ENCODE measurements at places on chromosomes 3 and 15.

DNA sequence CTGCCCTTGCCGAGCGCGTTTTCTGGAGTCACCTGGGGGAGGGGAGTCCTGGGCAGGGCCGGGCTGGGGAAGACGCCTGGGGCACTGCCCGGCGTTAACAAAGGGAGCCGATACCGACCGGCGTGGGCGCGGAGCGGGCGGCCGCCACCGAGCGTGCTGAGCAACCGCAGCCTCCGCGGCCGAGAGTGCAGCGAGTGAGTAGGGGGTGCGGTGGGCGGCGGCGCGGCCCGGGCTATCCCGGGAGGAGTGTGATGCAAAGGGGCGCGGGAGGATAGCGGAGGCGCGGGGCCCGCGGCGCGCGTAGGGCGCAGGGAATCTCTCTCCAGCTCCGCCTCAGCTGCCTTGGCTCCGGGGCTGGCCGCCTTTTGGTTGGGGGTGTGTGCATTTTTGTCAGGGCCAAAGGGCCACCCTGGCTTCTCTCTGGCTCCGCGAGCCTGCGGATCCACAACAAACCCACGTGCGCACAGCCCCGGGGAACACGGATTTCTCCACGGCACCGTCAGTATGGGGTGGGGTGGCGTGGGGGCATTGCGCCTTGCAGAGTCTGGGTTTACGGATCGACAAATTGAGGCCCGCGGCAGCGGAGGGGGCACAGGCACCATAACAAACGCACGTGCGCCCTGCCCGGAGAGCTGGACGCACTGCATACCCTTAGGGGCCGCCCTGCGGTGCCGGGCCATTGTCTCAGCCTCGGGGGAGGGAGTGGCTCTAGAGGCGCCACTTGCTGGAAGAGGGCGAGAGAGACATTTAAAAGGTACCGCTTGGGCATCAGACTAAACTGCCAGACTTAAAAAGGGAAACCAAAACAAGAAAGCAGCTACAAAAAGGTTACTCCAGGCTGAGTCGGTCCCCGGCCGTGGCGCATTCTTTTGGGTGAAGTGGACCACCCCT lies 560 bp downstream of the ST6GAL1 start:
- DNase-seq: peak; percentile 80

- DNase-seq: no peak
Measured at GRCh38 chr15:69117431-69117871, 43.0 kb upstream of the GLCE start.

GRCh38 chr15:70055601-70056051 lies 42.1 kb downstream of the TLE3 start:
- DNase-seq: no peak

DNA sequence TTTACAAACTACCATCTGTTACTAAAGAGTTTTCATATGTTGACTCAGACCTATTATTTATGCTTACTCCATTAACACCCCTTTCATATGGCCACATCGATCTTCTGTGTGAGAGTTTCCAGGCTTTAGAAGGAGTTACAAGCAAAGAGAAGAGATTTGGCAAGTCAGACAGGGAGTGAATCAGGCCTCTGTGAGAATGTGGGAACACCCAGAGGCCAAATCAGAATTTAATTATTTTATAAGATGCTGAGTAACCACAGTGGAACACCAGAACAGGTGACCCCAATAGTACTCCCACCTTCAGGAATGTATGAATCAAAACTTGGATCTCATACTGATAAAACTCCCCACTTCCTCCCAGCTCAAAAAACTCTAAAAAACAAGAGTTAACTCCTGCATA lies 42.0 kb downstream of the IFT57 start:
- no peak for DNase-seq

DNA sequence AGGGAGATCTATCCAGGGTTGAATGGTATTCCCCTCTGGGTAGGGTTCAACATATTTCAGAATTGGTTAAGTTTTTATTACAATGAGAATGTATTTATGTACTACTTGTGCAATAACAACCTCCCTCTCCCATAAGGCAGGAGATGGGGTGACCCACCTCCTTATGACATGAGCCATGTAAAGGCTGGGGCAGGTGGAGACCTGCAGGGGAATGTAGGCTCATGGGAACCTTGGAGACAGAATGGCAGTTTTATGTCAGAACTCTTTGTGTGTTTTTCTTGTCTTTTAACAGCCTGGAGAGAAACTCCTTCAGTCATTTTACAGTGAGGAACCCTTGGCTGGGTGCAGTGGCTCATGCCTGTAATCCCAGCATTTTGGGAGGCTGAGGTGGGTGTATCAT lies 24.6 kb upstream of the INSYN1 start:
- DNase-seq: no peak

DNA sequence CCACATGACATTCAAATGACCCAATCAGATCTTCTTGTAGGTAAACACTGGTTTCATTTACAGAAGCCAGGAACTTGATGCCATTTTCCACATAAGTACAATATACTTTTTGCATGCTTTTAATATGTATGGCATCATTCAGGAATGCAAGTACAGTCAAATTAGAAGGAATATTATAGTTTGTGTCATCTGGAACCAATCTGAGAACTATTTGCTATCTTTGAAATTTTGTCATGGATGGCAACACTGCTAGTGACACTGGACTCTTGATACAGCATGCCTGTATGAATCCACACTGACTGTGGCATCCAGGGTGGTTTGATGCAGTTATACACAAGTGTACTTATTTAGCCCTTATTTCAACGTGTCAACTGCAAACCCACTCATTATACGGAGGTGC lies 141.6 kb downstream of the EBLN2 start:
- DNase-seq: no peak

DNA sequence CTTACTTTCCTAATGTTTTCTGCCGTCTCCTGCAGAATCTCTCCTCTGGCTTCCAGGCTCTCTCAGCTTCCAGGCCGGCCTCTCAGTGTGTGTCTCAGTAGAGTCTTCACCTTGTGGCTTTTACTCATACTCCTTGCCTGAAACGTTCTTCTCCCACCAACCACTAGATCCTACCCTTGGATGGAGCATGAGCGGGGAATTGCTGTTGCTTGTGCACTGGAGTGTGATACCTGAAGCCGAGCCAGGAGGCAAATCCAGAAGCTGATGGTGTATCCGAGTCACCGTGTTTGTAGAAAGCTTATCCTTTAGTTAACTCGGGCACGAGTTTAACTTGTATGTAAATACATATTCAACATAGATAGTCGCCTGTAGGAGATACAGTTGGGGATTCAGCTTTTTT lies 285.0 kb upstream of the C2CD4B start:
- no peak for DNase-seq

- no peak for DNase-seq
Measured at GRCh38 chr15:43529141-43529540, 11.7 kb downstream of the MAP1A start.

DNA sequence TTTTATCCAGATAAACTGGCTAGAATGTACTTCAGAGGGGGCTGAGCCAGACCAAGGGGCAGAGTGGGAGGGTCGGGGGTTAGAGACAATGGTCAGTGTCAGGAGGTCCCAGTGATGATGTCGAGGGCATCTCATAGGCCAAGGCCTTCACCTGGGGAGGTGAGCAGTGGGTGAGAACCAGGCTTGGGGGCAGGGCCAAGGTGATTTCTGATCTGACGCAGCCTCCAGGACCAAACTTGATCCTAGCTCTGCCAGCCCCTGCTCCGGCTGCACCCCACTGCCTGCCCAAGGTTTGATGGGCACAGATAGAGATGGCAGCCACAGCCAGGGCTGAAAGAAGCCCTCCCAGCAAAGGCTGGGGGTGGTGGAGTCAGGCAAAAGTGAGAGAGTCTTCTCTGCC lies 14.9 kb downstream of the XYLB start:
- no peak for DNase-seq

DNA sequence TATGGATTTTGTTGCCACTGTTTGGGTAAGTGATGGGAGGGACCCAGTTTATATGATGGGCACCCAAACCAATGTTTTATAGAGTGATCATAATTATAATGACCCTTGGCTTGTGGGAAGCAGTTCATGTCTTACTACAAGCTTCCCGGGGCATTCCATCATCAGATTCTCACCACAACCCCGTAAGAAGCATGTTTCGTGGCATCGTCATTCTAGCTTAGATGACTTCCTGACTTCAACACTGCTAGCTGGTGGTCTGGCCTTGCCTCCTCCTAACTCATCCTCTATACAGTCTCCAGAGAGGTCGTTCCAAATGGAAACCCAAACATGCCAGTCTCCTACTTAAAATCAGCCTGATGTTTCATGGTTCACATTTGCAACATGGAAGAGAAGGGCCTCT lies 226.9 kb downstream of the ADAMTS9 start:
- DNase-seq: no peak

DNA sequence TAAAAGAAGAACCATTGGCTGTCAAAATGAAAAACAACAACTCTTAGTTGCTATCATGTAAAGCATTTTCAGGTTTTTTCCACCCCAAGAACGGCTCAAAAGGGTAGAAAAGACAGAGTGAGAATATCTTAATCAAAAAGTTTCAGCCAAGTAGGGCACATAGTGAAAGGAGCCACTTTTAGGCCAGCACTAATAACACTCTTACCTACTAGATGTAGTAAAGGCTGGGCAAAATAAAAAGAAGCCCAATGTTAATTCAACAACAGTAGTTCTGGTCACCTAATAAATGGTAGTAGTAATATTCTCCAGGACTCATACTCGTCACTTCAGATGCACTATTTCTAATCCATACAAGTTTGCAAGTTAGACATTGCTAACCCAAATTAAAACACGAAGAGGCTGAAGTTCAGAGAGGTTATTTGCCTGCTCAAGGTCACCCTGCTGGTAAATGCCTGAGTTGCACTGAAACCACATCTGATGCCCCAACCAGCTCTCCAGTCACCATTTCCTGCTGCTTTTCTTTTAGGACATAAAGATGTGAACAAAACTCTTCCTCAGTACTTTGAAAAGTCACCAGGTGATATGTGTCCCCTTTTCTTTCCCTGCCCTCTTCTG lies 7.5 kb downstream of the GOLIM4 start:
- peak; percentile 60 for DNase-seq

- no peak for DNase-seq
Measured at GRCh38 chr3:13825311-13825579, 54.6 kb downstream of the WNT7A start.

DNA sequence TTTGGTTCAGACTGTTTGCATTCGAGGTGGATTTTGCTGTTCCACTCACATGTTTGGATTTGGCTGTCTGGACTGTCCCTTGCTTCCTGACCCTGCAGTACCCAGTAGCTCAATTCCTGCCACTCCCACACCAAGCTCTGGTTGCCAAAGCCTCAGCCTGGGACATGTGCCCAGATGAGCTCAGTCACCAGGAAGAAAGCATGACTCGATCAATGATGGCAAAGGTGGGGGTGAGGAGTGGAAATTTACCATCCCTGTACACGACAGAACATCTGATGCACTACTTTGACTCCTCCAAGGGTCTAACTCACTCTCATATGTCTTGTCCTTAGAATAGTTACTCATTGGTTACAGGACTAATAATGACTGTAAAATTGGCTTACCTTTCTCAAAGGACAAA lies 45.2 kb downstream of the ZNF385D start:
- no peak for DNase-seq

- no peak for DNase-seq
Measured at GRCh38 chr15:65365229-65365628, 12.6 kb downstream of the IGDCC3 start.

- no peak for DNase-seq
Measured at GRCh38 chr3:43213631-43214030, 72.7 kb upstream of the SNRK start.

- DNase-seq: no peak
Measured at GRCh38 chr3:66928252-66928651, 69.9 kb upstream of the KBTBD8 start.

DNA sequence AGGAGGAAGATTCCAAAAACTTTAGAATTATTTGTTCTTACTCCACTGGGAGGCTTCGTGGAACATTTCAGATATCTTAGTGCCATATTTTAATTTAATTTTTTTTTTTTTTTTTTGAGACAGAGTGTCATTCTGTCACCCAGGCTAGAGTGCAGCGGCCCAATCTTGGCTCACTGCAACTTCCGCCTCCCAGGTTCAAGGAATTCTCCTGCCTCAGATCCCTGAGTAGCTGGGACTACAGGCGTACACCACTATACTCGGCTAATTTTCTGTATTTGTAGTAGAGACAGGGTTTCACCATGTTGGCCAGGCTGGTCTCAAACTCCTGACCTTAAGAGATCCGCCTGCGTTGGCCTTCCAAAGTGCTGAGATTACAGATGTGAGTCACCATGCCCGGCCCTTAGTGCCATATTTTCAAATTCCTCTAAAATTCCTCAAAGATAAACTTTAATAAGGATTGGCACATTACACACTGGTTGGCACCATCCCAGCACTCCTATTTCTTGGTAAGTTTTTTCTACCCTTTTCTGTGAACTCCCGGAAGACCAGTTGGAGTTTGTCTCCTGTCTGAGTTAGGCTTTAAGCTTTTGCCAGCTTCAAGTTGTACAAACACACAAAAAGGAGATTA lies 693.7 kb downstream of the MCTP2 start:
- DNase-seq: no peak

DNA sequence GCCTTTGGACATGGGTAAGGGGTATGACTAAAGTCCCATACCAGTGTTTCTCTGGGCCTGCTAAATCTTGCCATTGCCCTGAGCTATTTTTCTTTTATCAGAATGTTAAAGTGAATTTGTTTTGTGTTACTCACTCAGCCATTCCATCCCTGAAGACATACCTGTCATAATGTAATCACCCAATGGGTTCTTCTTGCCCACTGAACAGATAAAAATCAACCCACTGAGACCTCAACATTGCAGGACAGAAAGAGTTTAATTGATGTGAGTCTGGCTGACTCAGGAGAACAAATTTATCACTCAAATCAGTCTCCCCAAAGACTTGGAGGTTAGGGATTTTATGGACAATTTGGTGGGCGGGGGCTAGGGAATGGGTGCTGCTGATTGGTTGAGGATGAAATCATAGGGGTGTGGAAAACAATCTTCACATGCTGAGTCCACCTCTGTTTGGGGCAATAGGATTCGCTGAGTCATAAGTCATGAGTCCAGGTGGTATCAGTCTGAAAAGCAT lies 47.4 kb downstream of the ILDR1 start:
- DNase-seq: no peak

DNA sequence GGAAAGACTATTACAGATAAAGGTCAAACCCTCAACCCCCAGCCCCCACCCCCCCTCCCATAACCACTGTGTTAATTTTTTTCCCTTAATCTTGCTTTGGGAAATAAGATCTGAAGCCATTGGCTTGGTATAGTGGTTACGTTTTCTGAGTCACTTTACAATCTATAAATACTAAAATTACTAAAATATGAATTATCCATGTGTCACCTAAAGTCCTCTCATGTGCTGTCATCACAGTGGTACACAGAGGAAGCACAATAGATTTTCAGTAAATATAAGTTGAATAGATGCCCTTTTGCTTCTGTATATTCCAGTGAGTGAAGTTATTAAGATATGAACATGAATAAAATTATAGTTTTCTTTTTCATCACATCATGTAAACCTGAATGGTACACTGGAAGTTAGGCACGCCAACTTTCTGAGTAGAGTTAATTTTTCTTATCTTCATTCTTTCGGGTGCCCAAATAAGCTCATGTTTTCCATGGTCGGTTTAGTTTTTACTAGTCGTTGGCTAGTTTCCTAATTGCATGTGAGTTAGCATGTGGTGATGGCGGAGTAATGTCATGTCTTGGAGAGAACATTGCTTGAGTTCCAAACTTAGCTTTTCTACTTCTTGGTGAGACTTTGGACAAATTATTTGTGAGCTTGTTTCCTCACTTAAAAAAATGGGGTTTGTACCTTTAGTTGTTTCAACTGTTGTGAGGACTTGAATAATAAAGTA lies 11.5 kb downstream of the PPP4R2 start:
- DNase-seq: no peak

GRCh38 chr3:189232790-189233189 lies 61.0 kb downstream of the TPRG1 start:
- DNase-seq: no peak

GRCh38 chr3:129316248-129317013 lies 37.8 kb downstream of the HMCES start:
- peak; percentile 76 for DNase-seq
